ENCODE measurements at places on chromosomes 5 and 9.

DNA sequence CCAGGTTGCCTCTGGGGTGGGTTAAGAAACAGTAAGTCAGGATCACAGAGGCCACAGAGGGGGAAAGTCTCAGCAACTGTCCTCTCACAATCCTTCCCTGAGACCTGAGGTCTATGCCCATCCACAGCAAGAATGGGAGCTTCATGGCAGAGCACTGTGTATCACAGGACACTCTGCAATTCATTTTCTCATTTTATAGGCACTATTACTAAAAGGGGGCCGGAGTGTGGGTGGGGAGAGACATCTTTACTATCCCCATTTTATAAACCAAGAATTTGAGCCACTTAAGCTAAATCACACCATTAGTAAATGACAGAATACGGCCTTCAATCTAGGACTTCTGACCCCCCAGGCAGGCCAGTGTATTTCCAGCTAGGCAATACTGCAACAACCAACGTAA lies 79.9 kb downstream of the LHFPL2 start:
- DNase-seq = no peak

GRCh38 chr9:98104445-98104881 lies 14.6 kb downstream of the TRIM14 start:
- DNase-seq = no peak

DNA sequence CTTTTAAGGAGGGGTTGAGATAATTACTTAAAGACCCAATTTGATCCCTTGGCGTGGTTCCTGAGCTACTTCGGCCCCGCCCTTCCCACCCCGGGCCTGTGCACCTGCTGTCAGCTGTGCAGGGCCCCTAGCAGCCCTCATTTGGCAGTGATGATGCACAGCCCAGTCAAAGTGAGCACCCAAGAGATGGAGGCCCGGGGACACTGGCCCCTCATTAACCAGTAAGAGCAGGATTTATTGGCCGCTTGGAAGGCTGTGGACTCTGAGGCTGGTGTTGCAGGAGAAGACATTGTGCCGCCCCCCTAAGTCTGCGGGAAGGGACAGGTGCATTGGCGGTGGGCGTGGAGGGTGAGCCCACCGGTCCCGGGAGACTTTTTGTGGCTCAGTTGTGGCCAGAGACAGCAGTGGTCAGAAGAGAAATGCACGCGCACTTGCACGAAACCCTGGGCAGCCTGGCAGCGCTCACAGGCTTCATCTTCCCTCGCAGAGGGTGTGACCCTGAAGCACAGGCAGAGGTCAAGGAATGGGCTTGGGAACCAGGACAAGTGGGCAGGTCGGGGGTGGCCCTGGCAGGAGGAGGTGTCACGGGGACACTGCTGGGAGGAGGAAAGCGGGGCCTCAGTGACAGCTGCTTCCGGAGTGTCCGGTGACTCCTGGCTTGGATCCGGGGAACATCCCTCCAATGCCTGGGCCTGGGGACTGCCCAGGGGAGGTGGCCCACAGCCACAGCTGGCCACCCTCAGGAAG lies 74.0 kb upstream of the RXRA start:
- DNase-seq = no peak

DNA sequence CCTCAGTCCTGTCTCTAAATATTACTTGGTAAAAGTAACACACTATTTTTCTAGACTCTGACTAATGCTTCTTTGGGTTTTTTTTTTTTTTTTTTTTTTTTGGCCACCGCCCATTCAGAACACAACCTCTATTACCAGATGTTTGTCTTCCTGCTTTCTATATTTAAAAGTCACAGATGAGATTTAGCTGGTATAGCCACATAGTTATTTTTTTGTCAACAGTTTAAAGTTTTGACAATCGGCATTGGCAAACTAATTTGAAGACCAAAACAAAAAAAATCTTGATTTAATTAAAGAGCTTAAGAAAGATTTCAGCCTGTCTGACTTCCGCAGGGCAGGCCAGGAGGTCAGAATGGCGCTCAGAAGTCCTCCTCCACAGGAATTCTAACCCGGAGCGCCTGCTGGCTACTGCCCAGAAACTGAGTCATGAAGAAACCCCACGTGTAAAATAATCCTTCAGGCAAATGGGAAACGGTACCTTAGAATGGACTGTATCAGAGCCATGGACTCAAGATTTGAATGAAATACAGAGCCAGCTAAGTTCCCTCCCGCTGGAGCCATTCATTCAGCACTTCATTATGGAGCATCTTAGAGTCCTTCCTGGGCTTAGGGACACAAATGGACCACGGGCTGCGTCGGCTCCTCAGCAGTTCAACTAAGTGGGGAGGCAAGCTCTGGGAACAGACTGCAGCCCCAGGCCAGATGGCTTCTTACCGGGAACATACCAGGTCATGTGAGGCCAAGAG lies 55.6 kb downstream of the PTPDC1 start:
- DNase-seq = no peak

Measured in stimulated activated naive CD4-positive, alpha-beta T cell treated with Interleukin-2 at 50 U/mL for 16 hours (primary cell).